ENCODE measurements at places on chromosomes 16 and 17.

DNA sequence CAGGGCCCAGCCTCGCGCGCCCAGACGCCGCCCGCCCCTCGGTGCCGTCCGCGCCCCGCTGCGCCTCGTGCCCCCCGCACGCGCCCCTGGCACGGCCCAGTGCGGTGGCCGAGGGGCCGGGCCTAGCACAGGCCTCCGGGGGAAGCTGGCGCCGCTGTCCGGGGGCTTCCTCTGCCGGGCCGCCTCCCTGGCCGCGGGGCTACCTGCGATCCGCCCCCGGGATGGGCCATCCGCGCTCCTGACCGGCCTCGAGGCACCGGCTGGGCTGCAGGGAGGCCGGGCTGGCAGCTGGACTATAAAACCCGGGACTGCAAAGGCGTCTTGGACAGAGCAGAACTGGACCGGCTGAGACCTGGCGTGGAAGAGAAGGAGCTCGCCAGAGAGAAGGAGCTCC, 783 bp downstream of the BHLHA9 start:
- no peak for DNase-seq

GRCh38 chr17:50221864-50222545, 20.6 kb upstream of the COL1A1 start:
- DNase-seq: no peak

DNA sequence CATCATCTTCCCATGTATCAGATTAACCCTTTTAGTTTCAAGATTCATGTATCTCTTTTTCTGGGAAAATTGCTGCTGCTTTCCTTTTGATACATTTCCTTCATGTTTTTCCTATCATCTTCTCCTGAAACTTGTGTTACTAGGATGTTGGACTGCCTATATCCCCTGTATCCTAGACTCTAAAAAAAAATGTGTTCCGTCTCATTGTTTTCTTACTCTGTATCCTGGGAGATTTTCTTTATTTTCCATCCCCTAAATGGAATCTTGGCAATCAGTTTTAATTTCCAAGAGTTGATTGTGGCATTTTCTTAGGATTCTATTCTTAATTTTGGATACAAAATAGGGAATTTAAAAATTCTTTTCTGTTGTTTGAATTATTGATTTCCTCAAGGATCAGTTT, 36.8 kb downstream of the MAP2K4 start:
- DNase-seq: no peak

- peak; percentile 77 for DNase-seq
Measured at GRCh38 chr17:80791758-80792284, 199.8 kb upstream of the CHMP6 start.

GRCh38 chr16:7839568-7839967, 506.9 kb downstream of the RBFOX1 start:
- DNase-seq: no peak

DNA sequence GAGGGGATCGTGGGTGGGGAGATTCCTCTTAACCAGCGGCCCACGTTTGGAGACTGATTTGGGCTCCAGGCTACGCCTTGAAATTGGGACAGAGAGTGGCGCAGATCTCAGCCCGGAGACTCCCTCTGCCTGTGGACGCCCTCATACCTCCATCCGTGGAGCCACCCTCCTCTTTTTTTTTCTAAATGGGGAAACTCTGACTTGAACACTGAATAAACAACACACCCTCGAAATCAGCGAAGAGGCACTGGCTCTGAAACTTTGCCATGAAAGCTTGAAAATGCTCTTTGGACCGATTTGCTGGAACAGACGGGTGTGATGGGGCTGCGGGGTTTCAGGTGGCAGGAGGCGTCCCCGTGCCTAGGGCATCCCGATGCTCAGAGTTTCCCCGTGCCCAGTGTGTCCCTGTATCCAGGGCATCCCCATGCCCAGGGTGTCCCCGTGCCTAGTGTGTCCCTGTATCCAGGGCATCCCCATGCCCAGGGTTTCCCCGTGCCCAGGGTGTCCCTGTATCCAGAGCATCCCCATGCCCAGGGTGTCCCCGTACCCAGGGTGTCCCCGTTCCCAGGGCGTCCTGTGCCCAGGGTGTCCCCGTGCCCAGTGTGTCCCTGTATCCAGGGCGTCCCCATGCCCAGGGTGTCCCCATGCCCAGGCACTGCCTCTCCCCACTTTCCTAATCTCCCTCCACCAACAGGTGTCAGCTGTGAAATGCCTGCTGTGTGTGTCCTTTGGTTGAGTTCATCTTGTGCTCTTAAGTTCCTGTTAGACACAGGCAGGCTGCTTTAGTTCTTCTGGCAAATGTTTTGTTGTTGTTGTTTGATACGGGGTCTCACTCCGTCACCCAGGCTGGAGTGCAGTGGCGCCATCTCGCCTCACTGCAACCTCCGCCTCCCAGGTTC, 187.0 kb downstream of the SEC14L1 start:
- DNase-seq: no peak

GRCh38 chr17:61384692-61385576, 14.7 kb upstream of the TBX2 start:
- no peak for DNase-seq

Measured in activated naive CD4-positive, alpha-beta T cell treated with anti-CD3 and anti-CD28 coated beads for 36 hours (primary cell).